ENCODE measurements at places on chromosomes 2 and 18. TPM values are rescaled to one million over a fixed set of nuclear protein-coding genes. Genes with fewer than 3 reads are reported as not detected.

- no peak for ATAC-seq
These were observed 2.1 kb downstream of the EML6 start for GRCh38 chr2:54725343-54726099.

DNA sequence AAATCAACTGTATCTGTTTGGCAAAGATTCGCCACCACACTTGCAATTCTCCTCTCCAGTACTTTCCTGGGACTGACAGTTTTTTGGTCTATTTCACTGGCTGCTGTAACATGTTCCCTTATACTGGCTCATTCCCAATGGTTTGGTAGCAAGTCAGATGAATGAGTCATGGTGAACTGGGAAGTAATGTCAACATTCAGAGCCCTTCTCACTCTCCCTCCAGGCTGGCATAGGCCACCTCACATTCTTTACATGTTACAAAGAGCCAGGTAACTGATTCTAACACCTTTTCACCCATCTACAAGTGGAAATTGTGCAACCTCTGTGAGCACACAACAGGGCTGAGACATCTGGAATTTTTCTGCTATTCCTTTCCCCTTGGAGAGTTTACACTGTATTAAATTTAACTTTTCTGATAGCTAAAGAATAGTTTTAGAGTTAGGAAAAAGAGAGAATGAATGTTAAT is 111.3 kb upstream of the TLK1 start:
- ATAC-seq = peak; percentile 99

- ATAC-seq = no peak
These were observed 28.2 kb downstream of the RBMS1 start for GRCh38 chr2:160465406-160465805.

- ATAC-seq = no peak
These were observed 635.7 kb downstream of the FBXO15 start for GRCh38 chr18:73511771-73512503.

DNA sequence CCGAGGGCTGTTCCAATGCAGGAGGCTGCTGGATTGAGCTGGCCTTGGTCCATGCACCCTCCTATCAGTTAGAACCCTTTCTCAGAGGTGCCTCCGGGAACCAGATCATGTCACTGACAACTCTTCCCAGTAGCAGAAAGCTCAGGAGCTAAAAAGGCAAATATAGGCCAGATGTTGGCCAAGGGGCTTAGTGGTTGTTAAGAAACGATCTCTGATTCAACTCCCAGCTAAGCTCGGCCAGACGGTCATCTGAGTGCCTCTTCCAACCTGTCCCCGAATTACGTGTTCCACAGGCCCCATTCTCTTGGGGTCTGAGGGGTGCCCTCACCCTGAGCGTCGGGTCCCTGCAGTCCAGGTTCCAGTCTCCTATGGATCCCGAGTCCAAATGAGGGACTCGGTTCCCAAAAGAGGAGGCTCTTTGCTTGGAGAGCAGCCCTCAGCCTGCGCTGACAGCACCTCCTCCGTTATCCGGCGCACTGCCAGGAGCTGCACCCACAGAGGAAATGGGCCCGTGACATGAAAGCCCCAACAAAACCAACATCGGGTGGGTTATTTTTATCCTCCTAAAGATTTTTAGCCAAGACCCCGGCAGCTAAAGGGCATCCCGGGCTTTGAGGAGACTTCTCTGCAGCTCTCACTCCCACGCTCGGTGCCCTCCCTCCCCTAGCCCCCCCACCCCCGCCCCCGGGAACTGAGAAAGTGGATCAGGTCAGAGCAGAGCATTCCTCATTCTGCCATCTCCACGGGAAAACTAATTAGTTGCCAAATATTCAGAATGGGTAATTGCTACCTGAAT is 106.6 kb upstream of the ID2 start:
- no peak for ATAC-seq

DNA sequence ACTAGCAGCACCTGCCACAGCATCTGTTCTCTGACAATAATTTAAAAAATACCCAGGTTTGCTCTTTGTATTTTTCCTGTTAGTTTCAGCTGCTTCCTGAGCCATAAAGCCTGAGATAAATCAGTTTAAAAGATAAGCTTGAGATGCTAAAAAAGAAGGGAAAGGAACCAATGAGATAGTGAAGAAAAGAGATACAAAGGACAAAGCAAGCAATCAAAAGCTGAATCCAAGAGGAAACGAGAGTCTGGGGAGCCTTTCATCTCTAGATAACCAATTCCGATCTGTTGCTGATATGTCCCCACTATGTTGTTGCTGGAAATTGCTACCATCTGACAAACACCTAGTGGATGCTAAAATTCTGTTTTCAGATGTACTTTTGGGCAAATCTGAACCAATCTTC is 201.4 kb downstream of the RBM43 start:
- ATAC-seq = no peak

DNA sequence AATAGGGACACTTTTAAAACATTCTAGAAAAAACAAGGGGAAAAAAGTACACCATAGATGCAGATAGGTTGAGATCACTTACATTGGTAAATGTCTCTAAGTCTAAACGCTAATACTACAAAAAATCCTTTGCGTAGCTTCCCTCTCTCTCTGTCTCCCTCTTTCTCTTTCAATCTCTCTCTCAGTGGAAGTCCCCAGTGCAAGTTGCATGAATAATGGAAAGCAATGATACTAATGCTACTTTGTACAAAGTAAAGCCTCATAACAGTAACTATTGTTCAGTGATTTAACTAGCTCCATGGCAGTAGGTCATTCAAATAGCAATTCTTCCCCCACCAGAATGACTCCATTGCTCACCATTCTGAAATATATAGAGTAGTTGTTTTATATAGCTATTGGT is 12.8 kb downstream of the MEIS1 start:
- ATAC-seq = no peak

DNA sequence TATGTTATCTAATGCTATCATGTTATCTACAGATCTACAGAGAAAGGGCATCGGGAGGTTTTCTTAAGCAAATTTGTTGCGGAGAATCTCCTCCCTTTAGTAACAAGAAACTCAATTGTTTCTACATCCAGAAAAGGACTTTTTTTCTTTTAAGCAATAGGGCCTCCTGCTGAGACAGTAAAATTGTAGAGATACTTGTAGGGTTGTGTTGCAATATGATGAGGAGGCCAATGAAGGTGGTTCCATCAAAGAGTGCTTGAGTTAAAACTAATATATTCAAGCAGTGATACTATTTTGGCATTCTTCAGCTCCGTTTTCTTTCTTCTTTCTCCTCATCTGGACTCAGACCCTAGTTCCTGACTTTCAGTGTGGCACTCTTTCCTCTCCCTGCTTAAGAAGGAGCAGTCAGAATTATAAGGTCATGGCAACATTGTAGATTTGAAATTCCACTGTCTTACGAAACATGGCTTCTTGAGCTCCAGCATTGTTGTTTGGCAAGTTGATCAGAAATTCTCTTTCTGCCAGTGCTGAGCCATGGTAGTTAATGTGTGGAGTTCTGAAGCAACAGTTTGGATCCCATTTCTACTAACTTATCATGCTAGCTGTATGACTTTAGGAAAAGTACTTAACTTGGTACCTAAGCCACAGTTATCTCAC is 202.0 kb upstream of the SLC14A2 start:
- no peak for ATAC-seq

- ATAC-seq = no peak
These were observed 97.3 kb downstream of the RTP5 start for GRCh38 chr2:241966647-241967466.

DNA sequence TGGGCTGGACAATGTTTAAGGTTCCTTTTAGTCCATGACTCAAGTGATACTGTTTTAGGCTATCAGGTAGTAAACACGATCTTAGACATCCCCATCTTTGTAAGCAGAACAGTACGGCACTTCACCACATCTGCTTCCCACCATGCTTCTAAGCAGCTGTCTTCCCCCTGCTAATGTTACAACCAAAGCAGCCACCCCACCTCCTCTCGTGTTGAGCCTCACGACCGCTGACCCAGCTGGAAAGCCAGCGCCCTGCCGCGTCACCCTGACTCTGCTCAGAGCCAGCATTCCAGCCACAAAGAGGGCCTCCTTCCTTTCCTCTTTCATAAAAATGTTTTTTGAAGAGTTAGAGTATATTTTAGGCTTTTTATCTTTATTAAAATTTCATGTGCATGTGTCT is 9.4 kb downstream of the MTERF4 start:
- ATAC-seq = no peak

GRCh38 chr2:25416674-25417073 is 74.9 kb upstream of the DNMT3A start:
- ATAC-seq = no peak

GRCh38 chr2:38653715-38654527 is 12.0 kb upstream of the GALM start:
- ATAC-seq = peak; percentile 22

GRCh38 chr2:12202313-12203075 is 456.1 kb downstream of the LPIN1 start:
- no peak for ATAC-seq

- no peak for ATAC-seq
These were observed 122.9 kb upstream of the UNC80 start for GRCh38 chr2:209648714-209649113.

- ATAC-seq = no peak
These were observed 136.6 kb upstream of the RMP24 start for GRCh38 chr18:35835833-35836232.

- no peak for ATAC-seq
These were observed 502.7 kb downstream of the PLCL1 start for GRCh38 chr2:198307093-198307492.

- no peak for ATAC-seq
These were observed 144.4 kb downstream of the PIEZO2 start for GRCh38 chr18:11004951-11005350.

- ATAC-seq = no peak
These were observed 26.9 kb downstream of the LOXHD1 start for GRCh38 chr18:46630160-46630559.

GRCh38 chr2:69985688-69986087 is 24.3 kb upstream of the ASPRV1 start:
- no peak for ATAC-seq

- no peak for ATAC-seq
These were observed 271.4 kb upstream of the POU3F3 start for GRCh38 chr2:104582471-104582870.

GRCh38 chr2:57180042-57180567 is 866.5 kb upstream of the VRK2 start:
- no peak for ATAC-seq

GRCh38 chr2:16554060-16554583 is 111.5 kb downstream of the CYRIA start:
- no peak for ATAC-seq

DNA sequence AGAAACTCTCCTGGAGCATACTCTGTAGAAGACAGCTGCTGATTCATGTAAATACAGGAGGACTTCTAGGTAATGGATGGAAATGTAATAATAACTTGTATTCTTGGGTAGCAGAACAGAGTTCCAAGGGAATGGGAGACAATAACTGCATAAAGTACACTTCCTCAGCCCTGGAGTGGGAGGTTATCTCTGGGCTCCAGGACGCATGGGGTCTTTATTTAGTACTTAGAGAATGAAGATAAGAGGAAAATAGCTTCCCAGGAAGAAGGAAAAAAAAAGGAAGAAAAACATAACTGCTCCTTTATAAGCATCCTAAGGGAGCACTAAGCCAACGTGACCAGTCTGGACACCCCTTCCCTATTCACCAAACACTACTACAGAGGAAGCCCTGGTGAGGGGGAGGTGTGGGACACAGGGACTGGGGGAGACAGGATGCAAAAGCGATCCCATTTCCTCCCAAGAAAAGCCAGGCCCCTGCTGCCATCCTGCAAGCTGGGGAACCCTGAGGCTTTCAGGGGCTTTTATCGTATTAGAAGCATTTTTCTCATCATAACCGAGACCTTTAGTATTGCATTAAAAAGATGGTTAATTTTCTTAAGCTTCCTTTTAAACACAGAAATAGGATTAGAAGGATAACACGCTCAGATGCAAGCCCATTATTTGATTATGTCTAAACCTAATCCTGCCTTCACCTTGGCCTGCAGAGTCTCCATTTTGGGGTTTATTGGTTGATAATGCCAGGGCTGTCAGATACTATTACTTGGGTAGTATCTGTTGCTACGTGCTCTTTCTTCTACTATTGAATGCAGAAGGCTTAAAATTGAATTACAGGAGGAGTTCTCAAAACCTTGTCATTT is 78.5 kb downstream of the KLF7 start:
- no peak for ATAC-seq

- ATAC-seq = no peak
These were observed 44.6 kb upstream of the THOC1 start for GRCh38 chr18:312415-312814.

DNA sequence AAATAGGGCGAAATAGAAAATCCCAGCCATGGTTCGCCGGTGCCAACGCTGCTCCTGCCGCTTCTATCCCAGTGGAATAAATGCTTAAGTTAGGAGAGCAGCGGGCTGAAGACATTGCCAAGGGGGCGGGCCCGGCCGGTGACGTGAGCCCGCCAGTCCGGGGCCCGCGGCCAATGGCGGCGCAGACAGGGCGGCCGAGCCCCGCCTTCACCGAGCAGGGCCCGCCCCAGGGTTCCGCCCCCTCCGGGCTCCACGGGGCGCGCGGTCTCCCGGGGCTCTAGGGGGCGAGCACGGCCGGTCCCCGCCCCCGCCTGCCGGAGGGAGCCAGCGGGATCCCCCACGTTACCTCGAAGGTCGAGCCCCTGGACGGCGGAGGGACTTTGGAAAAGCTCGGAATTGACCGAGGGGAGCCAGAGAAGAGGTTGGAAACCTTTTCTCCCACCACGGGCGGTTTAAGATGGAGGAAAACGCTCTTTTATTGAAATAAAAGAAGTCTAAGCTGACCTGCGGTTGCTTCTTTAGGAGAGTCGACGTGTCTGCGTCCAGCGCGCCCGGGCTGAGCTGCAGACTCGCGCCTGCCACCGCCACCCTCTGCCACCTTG is at the start of gene EPHA4:
Gene EPHA4 (minus strand): TSS at position 86 of the 602 bp plus-strand sequence. CDS start 56 bp downstream, at position 30.
- ATAC-seq = peak; percentile 97

DNA sequence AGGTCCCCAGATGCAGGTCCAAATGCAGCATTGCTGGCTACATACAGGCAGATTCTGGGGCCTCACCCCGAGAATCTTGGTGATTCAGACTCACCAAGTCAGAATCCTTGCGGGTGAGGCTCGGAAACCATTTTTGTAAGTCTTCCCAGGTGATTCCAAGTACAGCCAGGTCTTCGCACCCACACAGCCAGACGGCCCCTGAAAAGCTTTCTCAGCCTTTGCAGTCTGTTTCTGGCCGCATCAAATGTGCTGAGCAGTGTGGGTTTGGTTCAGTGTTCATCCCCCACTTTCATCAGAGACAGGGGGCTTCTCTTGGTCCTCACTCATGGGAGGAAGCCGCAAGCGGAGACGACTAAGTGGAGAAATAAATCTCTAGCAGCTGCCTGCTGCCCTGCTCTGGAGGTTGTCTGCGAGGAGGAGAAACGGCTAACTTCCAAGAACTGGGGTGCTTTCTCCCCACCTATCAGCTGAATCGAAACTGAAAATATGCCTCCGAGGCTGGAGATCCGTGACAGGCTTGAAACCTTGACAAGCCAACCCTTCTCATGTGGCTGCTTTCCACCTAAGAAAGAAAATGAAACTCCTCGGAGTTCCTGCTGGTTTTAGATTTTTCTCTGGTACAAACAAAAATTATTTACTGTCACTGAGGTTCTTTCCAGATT is 8.9 kb upstream of the TMEM185B start:
- ATAC-seq = peak; percentile 48

The STAT4 gene
- 0.88 TPM for total RNA-seq

The TLX2 gene
- total RNA-seq = not detected

The TNFAIP6 gene
- total RNA-seq = 0.20 TPM

The RESP18 gene
- total RNA-seq = not detected

The RSAD2 gene
- total RNA-seq = 1.6 TPM

The SKOR2 gene
- not detected for total RNA-seq

The AMER3 gene
- not detected for total RNA-seq

The ABHD1 gene
- not detected for total RNA-seq

The OXER1 gene
- total RNA-seq = 0.40 TPM

The AOX1 gene
- total RNA-seq = 5.2 TPM
